ENCODE measurements at places on chromosomes 7 and 10.

GRCh38 chr7:40569326-40569725, 434.5 kb downstream of the SUGCT start:
- no peak for DNase-seq

- DNase-seq: no peak
These were observed 39.9 kb upstream of the NRBF2 start for GRCh38 chr10:63093227-63093626.

DNA sequence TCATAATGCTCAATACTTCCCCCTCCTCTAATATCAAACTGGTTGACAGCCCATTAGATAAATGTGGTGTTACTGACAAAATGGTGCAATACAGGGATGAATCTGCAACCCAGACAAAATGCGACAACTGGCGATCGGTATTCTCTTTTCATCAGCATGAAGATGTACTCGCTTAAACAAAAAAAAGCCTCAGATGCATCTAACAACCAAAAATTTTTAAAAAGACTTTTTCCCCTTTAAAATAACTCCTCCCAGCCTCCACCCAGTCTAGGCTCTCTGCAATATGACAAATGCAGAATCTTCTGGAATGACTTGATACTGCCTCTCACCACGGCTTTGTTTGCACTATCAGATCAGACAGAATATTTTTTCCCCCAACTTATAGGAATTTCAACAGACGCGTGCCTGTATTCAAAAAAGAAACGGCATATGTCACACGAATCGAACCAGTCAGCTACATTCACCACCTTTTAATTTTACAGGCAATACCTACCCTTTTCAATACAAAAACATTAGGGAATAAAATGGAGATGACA, 1.2 kb downstream of the YWHAG start:
- DNase-seq: no peak

GRCh38 chr10:43237128-43237527, 29.7 kb downstream of the RASGEF1A start:
- no peak for DNase-seq

GRCh38 chr10:91643700-91644099, 10.8 kb upstream of the PPP1R3C start:
- DNase-seq: no peak

- DNase-seq: no peak
These were observed 187.2 kb upstream of the CSTF2T start for GRCh38 chr10:51886438-51887068.

DNA sequence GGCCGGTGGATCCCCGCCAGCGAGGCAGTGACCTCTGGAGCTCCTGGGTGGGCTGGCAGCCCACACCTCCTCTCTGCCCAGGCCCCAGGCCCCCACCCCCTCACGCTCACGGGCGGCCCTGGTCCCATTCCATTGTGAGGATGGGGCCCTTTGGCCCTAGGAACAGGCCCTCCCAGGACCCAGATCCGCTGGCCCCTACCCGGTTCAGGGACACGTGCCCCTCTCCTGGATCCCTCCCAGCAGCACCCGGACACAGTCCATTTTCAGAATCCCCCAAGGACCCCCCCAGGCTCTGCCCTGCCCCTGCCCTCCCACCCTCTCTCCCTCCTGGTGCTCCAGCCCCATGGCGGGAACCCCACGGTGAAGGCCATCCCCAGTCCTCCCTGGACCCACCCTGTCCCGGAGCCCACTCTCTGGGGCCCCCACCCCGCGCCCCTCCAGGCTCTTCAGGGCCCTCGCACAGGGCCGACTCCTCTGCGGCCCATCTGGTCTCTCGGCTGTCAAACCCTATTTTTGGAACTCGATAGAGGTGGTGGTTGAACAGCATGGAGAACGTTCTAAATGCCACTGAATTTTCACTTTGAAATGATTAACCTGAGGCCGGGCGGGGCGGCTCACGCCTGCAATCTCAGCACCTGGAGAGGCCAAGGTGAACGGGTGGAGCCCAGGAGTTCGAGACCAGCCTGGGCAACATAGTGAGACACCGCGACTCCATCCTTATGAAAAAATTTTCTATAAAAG, 8.1 kb downstream of the ADAP1 start:
- no peak for DNase-seq

- DNase-seq: no peak
These were observed 165.6 kb downstream of the AVL9 start for GRCh38 chr7:32660936-32661335.

DNA sequence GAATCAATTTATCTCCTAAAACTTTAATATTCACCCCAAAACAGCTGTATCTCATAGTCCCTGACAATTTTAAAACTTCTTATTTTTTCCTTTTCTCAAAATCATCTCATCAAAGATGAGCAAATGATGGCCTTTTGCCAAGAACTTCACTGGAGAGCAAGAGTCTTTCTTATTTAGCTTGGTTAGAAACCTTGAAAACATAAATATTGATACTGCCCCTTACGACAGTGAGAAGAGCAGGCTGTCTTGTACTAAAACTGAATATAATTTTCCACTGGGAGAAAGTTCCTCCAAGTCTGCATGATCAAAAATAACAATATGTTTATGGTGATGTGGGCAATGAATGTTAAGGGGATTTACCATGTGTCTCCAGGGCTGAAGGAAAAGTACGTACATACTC, 109.0 kb downstream of the COL28A1 start:
- no peak for DNase-seq

DNA sequence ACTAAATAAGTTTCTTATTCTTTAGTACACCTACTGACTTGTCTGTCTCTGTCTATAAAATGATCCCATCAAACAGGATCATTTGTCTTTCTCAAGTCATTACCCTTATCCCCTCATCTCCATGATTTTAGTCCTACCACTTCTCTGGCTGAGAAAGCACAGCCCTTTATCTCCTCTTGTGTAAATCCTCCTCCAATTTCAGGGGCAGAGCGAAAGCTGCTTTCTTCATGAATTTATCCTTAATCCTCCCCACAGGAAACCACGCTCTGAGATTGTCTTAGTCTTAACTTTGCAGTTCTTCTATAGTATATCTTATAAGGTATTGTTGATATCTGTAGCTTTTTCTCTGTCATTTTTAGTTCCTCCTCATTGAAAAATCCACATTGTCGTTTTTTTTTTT, 239.7 kb upstream of the PLXDC2 start:
- no peak for DNase-seq

- DNase-seq: peak; percentile 39
These were observed 1.8 kb upstream of the PFKFB3 start for GRCh38 chr10:6200734-6201515.

DNA sequence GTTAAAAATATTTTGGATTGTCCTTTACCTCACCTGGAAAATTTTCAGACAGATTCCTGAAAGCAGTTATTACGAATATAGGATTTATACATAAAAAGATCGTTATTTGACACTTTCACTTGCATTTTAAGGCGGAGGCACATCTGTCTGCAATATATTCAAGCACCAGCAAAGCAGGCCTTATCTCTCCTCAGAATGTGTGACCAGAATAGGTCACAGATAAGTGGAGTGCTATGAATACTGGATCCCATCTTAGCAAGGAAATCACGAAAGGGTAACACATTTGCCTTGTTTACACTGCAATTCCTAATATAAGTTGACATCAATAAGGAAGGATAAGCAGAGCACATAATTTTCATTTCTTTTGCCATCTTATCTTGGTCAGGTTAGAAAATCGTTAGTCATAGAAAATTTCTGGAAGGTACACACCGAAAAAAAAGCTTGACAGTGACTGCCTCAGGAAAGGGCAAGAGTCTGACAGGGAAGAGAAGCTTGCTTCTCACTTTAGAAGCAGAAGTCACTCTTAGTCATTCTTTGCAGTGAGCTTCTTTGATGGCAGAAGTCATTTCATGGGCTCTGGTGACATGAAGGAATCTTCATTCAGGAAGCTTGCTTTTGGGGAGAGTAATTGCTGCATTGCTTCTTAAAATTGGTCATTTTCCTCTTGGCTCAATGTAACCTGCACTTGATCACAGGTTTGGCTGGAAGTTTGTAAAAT, 98.1 kb upstream of the STK17A start:
- DNase-seq: no peak

- DNase-seq: no peak
These were observed 59.9 kb downstream of the WDFY4 start for GRCh38 chr10:48744587-48744986.

DNA sequence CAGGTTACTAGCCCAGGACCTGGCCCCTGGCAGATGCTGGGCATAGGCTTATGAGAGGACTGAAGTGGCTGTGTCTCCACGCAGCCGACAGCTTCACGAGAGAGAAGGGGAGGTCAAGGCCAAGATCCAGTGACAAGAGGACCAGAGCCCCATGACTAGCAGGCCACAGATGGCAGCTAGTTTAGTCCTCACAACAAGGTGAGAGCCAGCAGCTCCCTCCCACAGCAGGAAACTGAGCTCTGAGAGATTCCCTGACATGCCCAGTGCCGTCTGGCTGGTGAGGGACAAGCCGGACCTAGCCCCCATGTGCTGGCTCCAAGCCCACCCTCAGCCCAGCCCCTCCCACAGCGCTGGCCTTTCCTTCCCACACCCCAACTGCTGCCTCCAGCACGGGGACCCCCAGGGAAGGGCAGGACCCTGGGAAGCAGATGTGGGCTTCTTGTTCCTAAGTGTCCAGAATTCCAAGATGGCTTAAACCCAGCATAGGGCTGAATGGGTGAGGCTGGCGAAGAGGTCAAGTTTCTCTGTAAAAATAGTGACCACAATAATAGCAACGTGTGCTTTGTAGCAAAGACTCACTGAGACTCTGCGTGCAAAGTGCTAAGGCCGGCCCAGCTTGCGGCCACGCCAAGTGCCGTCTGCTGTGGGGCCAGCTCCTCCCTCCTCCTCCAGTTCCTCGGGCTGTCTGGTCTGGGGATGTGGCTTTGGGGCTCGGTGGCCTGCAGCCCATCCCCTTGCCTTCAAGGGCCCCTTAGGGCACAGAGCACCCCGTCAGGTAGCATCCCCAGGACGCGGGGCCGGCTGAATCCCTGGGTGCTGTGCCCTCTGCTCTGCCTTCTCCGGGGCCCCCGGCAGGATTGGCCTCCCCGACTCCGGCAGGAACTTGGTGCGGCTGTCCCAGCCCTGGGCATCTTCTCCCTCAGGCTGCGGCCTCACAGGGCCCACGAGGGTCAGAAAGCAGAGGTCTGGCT, 7.8 kb upstream of the FAM20C start:
- DNase-seq: no peak

DNA sequence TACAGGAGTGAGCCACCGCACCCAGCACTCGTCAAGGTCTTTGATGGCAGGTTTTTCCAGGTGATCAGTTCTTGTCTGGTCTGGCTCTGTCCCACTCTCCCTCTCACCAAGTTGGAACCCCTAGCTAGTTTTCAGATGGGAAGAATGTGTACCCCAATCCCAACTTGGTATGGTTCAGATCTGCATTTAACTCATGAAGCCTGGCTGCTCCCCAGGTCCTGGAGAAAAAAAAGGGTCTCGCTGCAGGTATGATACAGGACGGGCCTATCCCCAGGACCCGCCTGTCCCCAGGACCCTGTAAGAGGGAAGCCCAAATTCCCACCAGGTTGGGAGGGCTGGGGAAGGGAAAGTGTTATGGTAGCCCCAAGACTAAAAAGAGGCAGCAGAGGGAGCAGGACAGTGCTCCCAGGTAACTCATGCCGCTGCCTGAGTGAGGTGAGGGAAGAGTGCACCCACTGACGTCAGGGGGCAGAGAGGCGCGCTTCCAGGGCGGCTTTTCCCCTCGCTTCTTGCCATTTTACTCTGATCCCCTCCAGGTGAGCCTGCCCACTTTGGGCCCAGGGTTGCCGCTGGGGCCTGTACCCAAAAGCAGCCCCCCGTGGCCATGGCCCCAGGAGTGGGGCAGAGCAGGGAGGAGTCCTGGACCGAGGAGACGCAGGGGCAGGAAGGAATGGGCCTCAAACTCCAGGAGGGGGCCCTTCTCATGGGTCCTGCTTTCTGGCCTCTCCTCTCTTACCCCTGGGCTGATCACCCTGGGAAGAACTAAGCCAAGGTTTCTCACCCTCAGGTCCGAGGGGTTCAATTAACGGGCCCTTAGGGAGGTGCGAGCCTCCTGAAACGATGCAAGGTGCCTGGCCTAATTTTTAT, 36.4 kb upstream of the SRRM3 start:
- DNase-seq: no peak

DNA sequence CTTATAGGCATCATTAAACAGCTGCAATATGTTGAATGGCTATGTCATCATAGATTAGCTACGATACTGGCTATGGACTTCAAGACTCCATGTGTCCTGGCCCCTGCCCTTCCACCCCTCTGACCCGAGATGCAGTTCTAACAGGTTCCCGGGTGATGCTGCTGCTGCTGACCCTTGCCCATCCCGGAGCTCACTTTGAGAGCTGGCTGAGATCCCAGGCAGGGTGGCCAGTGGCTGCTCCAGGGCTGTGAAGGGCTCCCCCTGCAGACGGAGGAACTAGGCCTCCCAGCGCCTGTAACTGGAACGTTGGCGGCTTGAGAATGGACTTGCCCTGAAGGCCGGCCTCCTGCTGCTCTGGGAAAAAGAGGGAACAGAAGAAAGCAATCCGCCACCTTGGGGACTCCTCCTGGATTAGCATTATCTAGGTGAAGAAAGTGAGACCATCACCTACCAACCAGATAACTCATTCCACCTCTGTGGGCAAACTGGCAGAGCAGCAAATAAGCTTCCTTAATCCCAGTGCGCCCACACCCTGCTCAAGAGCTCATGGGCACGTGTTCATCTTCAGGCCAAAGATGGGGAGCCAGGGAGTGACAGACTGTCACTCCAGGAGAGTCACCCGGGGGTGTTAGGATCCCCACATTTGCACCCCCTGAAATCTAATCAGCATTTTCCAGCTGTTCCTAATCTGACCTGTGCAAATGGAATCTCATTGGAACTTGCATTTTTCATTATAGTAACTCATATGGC, 56.8 kb downstream of the PARP12 start:
- peak; percentile 78 for DNase-seq

DNA sequence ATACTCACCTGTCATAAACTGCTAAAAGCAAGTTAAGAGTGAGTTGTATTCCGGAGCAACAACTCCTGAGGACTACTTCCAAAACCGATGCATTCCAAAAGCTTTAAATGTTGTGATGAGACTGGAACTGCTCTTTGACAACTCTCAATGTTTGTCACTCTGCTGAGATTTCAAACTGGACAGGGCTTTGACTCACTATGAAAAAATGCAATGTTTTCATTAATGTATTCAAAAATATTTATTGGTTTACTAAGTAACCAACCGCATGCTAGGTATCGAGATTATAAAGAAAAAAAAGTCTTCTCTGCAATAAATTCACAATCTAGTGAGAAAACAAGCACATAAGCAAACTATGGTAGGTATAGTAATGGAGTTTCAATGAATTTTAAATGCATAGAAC, 107.9 kb upstream of the GNAI1 start:
- no peak for DNase-seq

DNA sequence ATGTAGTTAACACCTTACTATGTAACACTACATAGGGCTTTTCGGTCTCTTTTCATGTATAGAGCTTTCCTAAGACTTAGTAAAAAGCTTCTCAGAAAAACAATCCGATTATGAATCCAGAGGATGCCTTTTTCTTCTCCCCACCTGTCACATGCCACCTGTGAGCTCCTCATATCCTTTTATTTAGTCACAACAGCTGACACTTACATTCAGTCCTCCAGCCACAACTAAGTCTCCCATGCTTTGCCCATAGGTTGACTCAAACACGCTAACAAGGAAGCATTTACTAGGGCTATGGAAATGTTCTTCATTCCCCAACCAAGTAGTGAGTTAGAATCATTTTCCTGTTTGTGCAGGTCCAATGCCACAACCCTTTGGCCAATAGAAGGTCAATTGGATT, 7.9 kb downstream of the ENO4 start:
- no peak for DNase-seq

- DNase-seq: no peak
These were observed 528.1 kb upstream of the DPP6 start for GRCh38 chr7:153524070-153524601.
